ENCODE measurements at places on chromosomes 16 and 17. TPM values are rescaled to one million over a fixed set of nuclear protein-coding genes. Genes with fewer than 3 reads are reported as not detected.
A peak's percentile ranks its signal among the peaks of the same experiment; 100 is the strongest.

The GP1BA gene
- not detected for total RNA-seq

The CTF1 gene
- total RNA-seq, result 22.4 TPM

The CD300H gene
- total RNA-seq, result not detected

The ARHGAP44 gene
- total RNA-seq, result 16.5 TPM

The C16orf86 gene
- 5.6 TPM for total RNA-seq

The MYCBPAP gene
- 7.1 TPM for total RNA-seq

The IRX3 gene
- total RNA-seq, result 1.8 TPM

DNA sequence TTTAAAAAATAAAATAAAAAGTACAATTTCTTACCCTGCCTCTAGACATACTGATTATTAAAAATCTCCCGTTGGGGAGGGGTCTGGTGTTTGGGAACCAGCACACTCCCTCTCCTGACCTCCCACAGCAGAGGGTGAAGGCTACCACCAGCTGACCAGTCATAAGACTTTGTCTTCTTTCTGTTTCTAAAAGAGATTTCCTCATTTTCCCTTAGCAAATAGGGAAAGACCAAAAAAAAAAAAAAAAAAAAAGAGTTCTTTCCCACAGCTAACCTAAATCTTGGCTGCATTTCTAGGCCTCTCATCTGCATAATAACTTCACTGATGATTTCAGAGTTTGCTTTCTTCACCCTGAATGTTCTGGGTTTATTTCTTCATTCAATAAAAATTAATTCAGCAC is 30.3 kb downstream of the CDK5RAP3 start:
- no peak overlapping the region for H3K27ac ChIP-seq
- no peaks in the 10 kb centered on the region for H3K4me1 ChIP-seq
- H3K4me3 ChIP-seq, result no peak overlapping the region
- no peaks in the 10 kb centered on the region for H3K36me3 ChIP-seq
- no peaks in the 10 kb centered on the region for H3K27me3 ChIP-seq
- DNase-seq, result no peak

- DNase-seq, result no peak
- no peak overlapping the region for H3K27ac ChIP-seq
- H3K36me3 ChIP-seq, result no peaks in the 10 kb centered on the region
- H3K27me3 ChIP-seq, result no peaks in the 10 kb centered on the region
- no peak overlapping the region for H3K4me3 ChIP-seq
- no peaks in the 10 kb centered on the region for H3K4me1 ChIP-seq
Observed at GRCh38 chr16:69937465-69937951, 13.6 kb upstream of the CLEC18A start.

DNA sequence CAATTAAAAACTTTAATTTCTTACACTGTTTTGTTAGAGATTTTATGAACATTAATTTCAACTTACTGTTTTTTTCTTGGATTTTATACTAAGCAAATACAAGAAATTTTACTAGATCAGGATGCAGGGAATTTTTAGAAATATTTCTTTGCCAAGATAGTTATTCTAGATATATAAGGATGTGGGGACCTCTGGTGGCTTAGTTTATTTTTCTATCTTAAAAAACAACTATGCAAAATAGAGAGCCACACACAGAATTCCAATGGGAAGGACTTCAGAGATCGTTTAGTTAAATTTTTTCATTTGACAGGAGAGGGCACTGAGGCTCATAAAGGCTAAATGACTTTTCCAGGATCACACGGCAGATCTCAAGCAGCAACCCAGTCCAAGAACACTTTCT is 23.0 kb upstream of the CAPNS2 start:
- H3K27ac ChIP-seq, result no peak overlapping the region
- no peaks in the 10 kb centered on the region for H3K27me3 ChIP-seq
- H3K36me3 ChIP-seq, result no peaks in the 10 kb centered on the region
- DNase-seq, result no peak
- H3K4me1 ChIP-seq, result no peaks in the 10 kb centered on the region

- no peaks in the 10 kb centered on the region for H3K27me3 ChIP-seq
- peaks cover 41% of the 10 kb centered on the region for H3K4me1 ChIP-seq
- no peaks in the 10 kb centered on the region for H3K36me3 ChIP-seq
- H3K27ac ChIP-seq, result no peak overlapping the region
Observed at GRCh38 chr17:19388791-19389785, 2.1 kb upstream of the MFAP4 start.

GRCh38 chr17:38418693-38419507 is 9.4 kb upstream of the ARHGAP23 start:
- no peaks in the 10 kb centered on the region for H3K36me3 ChIP-seq
- H3K4me1 ChIP-seq, result peaks cover 8% of the 10 kb centered on the region
- DNase-seq, result no peak

DNA sequence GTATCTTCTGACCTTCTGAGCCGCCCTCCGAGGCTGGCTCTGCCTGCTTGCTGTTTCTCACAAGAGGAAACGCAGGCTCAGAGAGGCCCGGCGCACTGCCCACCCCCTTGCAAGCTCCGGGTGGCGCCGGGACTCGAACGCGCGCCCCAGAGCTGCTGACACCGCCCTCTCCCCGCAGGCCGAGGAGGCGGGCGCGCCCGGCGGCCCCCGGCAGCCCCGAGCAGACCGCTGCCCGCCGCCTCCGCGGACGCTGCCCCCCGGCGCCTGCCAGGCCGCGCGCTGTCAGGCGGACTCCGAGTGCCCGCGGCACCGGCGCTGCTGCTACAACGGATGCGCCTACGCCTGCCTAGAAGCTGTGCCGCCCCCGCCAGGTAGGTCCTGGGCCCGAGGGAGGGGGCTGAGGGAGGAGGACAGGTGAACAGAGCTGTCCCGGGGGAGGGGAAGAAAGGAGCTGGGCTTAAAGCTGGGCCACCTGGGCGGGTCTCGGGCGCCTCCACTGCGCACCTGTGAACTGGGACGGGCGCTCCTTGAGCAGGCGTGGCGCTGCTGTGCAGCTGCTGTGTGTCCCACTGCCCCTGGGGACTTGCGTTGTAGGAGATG is 18.2 kb downstream of the WFDC1 start:
- DNase-seq, result no peak
- no peaks in the 10 kb centered on the region for H3K4me1 ChIP-seq
- no peaks in the 10 kb centered on the region for H3K36me3 ChIP-seq
- H3K27me3 ChIP-seq, result no peaks in the 10 kb centered on the region

GRCh38 chr17:40021451-40021971 is 6.3 kb downstream of the CSF3 start:
- H3K4me1 ChIP-seq, result peaks cover 23% of the 10 kb centered on the region
- no peak for DNase-seq
- H3K27ac ChIP-seq, result no peak overlapping the region
- H3K27me3 ChIP-seq, result no peaks in the 10 kb centered on the region
- no peaks in the 10 kb centered on the region for H3K36me3 ChIP-seq

- no peaks in the 10 kb centered on the region for H3K36me3 ChIP-seq
- H3K27ac ChIP-seq, result no peak overlapping the region
- no peak overlapping the region for H3K4me3 ChIP-seq
- H3K27me3 ChIP-seq, result no peaks in the 10 kb centered on the region
- no peaks in the 10 kb centered on the region for H3K4me1 ChIP-seq
Observed at GRCh38 chr16:5206331-5206990, 108.9 kb upstream of the EEF2KMT start.

GRCh38 chr16:76035689-76036088 is 241.5 kb upstream of the CNTNAP4 start:
- H3K27ac ChIP-seq, result no peak overlapping the region
- H3K4me3 ChIP-seq, result no peak overlapping the region
- DNase-seq, result no peak
- H3K4me1 ChIP-seq, result no peaks in the 10 kb centered on the region
- H3K27me3 ChIP-seq, result no peaks in the 10 kb centered on the region

DNA sequence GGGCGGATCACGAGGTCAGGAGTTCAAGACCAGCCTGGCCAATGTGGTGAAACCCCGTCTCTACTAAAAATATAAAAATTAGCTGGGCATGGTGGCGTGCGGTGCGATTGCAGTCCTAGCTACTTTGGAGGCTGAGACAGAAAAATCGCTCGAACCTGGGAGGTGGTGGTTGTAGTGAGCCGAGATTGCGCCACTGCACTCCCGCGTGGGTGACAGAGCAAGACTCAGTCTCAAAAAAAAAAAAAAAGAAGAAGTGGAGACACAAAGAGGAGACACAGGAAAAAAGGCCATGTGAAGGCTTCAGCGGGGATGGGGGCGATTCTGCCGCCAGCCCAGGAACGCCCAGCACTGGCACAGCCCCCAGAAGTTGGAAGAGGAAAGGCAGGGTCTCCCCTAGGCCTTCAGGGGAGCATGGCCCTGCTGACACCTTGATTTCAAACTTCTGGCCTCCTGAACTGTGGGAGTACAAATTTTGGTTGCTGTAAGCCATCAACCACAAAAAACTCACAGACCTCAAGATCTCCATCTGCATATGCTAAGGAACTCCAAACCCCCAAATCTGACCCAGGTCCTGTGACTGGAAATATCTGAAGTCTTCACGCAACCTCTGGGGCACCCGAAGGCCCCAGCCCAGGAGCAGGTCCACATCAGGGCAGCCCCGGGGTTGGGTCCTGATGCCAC is 7.0 kb downstream of the SGSH start:
- H3K27ac ChIP-seq, result no peak overlapping the region
- H3K36me3 ChIP-seq, result no peaks in the 10 kb centered on the region
- H3K4me3 ChIP-seq, result no peak overlapping the region
- no peaks in the 10 kb centered on the region for H3K4me1 ChIP-seq
- no peaks in the 10 kb centered on the region for H3K27me3 ChIP-seq
- no peak for DNase-seq

GRCh38 chr17:48439875-48440505 is 10.0 kb upstream of the SKAP1 start:
- no peak overlapping the region for H3K27ac ChIP-seq
- no peak for DNase-seq
- no peaks in the 10 kb centered on the region for H3K27me3 ChIP-seq
- H3K4me1 ChIP-seq, result no peaks in the 10 kb centered on the region
- no peaks in the 10 kb centered on the region for H3K36me3 ChIP-seq
- no peak overlapping the region for H3K4me3 ChIP-seq

DNA sequence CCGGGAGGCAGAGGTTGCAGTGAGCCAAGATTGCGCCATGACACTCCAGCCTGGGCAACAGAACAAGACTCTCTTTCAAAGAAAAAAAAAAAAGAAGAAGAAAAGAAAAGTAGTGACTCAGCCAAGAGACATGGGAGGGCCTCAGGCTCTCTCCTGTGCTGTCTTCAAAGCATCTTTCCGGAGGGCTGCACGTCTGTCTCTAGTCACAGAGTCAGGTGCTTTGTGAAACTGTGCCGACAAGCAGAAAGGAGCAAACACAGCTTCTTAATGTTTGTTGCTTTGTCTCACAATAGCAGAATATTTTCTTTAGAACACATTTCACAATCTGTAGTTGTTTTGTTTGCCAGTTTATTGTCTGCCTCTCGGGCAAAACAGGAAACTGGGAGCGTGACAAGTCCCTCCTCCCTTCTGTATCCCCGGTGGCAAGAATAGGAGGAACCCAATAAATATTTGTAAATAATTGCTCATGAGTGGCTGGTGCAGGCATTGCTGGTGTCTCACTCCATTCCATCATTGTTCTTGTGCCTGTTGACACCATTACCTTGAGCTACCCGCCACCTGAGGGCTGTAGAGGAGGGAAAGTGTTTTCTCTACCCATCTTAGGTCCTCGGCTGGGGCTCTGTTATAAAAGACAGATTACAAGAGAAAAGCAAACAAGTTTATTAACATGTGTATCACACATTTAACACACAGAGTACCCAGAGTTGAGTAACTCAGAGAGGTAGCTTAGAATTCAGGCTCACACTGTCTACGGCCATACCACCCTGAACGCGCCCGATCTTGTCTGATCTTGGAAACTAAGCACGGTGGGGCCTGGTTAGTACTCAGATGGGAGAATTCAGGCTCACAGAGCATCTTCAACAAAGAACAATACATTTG is 5.5 kb downstream of the GAST start:
- H3K27ac ChIP-seq, result no peak overlapping the region
- no peak for DNase-seq
- H3K27me3 ChIP-seq, result no peaks in the 10 kb centered on the region
- no peaks in the 10 kb centered on the region for H3K36me3 ChIP-seq
- H3K4me1 ChIP-seq, result no peaks in the 10 kb centered on the region

DNA sequence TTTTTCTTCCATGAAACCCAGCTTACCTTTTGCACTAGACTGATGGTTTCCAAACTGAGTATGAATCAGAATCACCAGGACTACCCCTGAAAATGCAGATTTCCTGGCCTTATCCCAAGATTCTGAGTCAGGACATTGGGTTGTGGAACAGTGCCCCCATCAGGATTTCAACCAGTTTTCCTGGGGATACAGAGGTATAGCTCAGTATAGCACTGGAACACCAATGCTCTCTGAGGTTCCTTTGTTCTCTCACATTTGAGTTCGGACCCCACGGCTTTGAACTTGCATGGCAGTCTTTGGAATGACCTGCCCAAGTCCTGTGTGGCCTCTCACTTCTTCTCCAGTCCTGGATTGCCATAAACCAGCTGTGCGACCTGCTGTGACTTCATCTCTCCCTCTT is 12.8 kb upstream of the CCL8 start:
- DNase-seq, result peak; percentile 35
- H3K27me3 ChIP-seq, result no peaks in the 10 kb centered on the region
- H3K4me3 ChIP-seq, result no peak overlapping the region

- H3K27me3 ChIP-seq, result no peaks in the 10 kb centered on the region
- no peak for DNase-seq
- H3K4me3 ChIP-seq, result no peak overlapping the region
- no peaks in the 10 kb centered on the region for H3K4me1 ChIP-seq
- H3K36me3 ChIP-seq, result no peaks in the 10 kb centered on the region
- no peak overlapping the region for H3K27ac ChIP-seq
Observed at GRCh38 chr17:56987283-56987834, 9.4 kb downstream of the SCPEP1 start.

- no peaks in the 10 kb centered on the region for H3K4me1 ChIP-seq
- no peaks in the 10 kb centered on the region for H3K27me3 ChIP-seq
- H3K27ac ChIP-seq, result no peak overlapping the region
Observed at GRCh38 chr17:72092710-72093322, 28.0 kb upstream of the SOX9 start.

- no peak overlapping the region for H3K4me3 ChIP-seq
- H3K36me3 ChIP-seq, result no peaks in the 10 kb centered on the region
- H3K27ac ChIP-seq, result no peak overlapping the region
- H3K27me3 ChIP-seq, result no peaks in the 10 kb centered on the region
- H3K4me1 ChIP-seq, result no peaks in the 10 kb centered on the region
- no peak for DNase-seq
Observed at GRCh38 chr16:24839347-24839972, 6.3 kb upstream of the SLC5A11 start.

- H3K4me1 ChIP-seq, result no peaks in the 10 kb centered on the region
- H3K4me3 ChIP-seq, result no peak overlapping the region
- no peaks in the 10 kb centered on the region for H3K27me3 ChIP-seq
- DNase-seq, result no peak
- no peaks in the 10 kb centered on the region for H3K36me3 ChIP-seq
- no peak overlapping the region for H3K27ac ChIP-seq
Observed at GRCh38 chr17:62791235-62791734, 16.8 kb downstream of the MARCHF10 start.

- H3K4me3 ChIP-seq, result no peak overlapping the region
- peaks cover 37% of the 10 kb centered on the region for H3K27me3 ChIP-seq
- no peak overlapping the region for H3K27ac ChIP-seq
Observed at GRCh38 chr17:79811011-79811867, 14.4 kb upstream of the CBX8 start.

- H3K27me3 ChIP-seq, result no peaks in the 10 kb centered on the region
- DNase-seq, result no peak
- H3K4me1 ChIP-seq, result no peaks in the 10 kb centered on the region
- no peaks in the 10 kb centered on the region for H3K36me3 ChIP-seq
- H3K27ac ChIP-seq, result no peak overlapping the region
Observed at GRCh38 chr17:6108382-6108781, 38.2 kb downstream of the WSCD1 start.

Data from ovary (tissue), 10 donors.